ENCODE measurements at places on chromosomes 6 and 20.

GRCh38 chr6:25138934-25139415 is 140.2 kb upstream of the CARMIL1 start:
- DNase-seq, result no peak

DNA sequence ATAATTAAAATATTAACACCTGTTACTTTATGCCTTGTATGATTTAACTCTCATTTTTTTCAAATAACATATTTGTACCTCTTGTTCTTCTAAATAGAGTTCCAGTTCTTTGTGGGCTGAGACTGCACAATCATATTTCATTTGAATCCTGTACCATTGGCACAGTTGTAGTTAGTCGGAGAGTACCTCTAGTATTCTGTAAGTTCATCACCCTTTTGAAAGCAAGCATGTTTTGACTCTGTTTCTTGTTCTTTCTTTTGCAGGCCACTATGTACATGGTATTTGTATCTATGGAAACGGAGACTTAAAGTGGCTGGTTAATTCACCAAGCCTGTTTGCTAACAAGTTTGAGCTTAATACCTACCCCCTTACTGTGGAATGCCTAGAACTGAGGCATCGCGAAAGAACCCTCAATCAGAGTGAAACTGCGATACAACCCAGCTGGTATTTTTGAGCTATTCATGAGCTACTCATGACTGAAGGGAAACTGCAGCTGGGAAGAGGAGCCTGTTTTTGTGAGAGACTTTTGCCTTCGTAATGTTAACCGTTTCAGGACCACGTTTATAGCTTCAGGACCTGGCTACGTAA is 68.2 kb downstream of the C6orf52 start:
- DNase-seq, result no peak

DNA sequence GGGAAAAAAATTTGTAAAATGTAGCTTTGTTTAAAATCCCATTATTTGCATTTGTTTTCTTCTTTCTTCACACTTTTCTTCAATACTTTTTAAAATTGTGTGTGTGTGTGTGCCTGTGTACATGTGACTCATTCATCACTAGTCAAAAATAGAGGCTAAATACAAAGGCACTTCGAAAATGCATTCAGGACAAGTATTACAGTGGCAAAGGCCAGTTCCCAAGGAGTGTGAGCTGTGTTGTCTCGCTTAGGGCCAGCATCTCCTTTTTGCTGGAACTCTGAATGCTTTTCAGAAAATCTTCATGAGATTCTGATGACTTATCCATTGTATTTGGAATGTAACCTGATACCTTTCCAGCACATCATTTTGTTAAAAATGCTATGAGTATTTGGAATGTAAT is 288.5 kb upstream of the CNR1 start:
- no peak for DNase-seq

DNA sequence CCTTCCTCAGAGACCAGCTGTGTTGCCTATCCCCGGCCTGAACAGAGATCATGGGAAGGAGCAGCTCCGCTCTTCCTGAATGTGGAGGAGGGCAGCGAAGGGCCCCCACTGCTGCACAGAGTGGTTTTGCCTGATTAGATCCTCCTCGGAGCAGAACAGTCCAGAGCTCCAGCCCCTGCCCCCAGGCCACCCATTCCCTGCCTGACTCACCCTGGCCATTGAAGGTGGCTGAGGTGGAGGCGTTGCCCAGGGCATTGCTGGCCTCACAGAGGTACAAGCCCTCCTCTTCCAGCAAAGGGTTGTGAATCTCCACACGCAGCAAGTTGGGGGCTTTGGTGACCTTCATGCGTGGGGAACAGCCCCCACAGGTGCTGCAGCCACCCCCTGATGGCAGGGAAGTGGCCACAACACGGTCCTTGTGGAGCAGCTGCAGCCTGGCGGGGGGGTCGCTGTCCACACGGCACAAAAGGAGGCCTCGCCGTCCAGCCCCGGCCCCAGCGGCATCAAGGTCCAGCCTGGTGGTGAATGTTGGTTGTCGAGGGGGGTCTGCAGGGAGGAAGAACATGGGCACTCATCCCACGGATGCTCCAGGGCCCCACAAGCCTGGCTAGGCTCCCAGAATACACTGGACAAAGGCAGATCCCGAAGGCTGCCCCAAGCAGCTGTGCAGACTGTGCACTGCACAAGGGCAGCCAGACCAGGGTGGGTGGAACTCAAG is 14.7 kb downstream of the SIGLEC1 start:
- no peak for DNase-seq

GRCh38 chr6:96235927-96236326 is 220.2 kb downstream of the FUT9 start:
- DNase-seq, result no peak

GRCh38 chr6:73421534-73421933 is 26.9 kb downstream of the DDX43 start:
- DNase-seq, result no peak
